ENCODE measurements at places on chromosomes 12 and 14.

GRCh38 chr14:77099425-77100167 is 1.5 kb downstream of the CIPC start:
- DNase-seq, result no peak

DNA sequence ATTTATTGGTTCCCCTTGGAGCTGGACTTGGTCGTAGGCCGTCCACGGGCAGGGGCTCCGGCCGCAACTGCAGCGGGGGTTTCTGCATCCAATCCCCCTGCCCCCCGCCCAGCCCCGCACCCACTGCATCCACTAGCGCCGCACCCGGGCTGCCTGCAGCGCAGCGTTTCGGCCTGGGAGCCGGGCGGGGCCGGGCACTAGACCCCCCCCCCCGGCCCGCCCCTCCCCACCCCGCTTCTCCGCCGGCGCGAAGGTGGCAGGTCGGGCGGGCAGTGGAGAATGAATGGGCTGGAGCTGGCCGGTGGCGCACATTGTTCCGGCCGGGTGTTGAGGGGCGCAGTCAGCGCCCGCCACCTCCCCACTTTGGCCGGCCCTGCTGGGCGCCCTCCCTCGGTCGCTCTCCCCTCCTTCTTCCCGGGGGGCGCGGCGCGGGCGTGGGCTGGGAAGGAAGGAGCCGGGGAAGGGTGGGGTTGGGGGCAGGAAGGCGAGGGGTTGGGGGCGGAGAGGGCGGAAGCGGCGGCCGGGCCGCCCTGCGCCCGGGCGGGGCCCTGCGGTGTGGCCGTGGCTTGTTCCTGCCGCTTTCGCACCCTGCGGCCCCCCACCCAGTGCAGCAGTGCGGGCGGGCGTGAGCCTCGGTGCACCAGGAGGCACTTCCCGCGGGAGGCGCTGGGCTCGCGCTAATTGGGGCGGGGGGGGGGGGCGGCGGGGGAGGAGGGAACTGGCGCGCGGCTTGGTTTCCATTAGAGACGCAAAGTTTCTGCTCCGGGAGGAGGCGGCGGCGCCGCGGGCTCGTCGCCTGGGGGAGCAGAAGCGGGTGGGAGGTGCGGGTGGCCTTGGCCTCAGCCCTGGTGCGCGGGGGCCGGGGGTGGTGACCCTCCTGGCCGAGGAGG is 841 bp downstream of the CALM1 start:
- DNase-seq, result no peak

DNA sequence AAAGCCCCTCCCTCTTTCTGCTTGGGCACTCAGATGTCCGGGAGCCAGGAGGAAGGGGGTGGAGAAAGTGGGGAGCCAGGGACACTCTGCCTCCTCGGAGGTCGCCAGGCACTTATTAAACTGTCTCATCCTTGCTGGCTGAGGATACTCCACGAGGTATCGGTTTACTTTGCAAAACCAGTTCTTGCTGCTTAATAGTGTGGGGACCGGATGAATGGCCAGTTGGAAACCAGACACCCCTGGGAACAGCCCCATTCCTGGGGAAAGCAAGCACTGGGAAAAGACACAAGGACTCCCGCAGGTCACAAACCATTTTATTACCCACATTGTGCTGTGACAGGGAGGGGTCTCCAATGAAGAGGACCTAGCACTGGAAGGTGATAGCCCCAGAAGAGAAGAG is 34.2 kb downstream of the CCDC88C start:
- no peak for DNase-seq

DNA sequence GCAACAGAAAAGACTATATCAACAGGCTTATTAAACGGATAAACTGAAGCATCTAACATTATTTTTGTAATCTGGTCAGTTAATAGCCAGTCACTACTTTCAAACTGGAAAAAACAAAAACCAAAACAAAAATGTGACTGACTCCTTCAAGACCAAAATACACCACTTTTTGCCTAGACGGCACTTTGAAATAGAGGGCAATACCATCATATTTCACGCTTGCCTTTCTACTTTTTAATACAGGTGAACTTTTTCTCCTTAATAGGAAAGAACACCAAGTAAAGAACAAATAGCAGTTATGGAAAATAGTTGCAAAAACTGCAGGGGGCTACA is 550 bp upstream of the NUP107 start:
- DNase-seq, result no peak

DNA sequence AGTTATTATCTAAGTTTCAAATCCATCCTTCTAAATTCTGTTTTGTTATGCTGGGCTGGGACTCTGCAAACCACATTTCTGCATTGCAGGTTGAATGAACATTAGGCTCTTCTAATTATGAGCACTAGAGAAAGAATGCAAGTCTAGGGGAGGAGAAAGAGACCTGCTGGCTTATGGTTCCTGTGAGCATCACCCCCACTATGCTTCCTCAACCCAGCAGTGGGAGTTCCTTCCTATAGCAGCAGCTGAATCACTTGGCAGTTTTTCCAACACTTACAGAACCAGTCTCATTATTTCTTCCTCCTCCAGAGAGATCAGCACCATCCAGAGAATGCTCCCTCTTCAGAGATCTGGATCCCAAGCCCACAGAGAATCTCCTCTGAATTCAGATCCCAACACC is 297.7 kb upstream of the CLEC14A start:
- peak; percentile 63 for DNase-seq

- no peak for DNase-seq
Measured at GRCh38 chr12:46168426-46168825, 100.4 kb downstream of the SLC38A1 start.

DNA sequence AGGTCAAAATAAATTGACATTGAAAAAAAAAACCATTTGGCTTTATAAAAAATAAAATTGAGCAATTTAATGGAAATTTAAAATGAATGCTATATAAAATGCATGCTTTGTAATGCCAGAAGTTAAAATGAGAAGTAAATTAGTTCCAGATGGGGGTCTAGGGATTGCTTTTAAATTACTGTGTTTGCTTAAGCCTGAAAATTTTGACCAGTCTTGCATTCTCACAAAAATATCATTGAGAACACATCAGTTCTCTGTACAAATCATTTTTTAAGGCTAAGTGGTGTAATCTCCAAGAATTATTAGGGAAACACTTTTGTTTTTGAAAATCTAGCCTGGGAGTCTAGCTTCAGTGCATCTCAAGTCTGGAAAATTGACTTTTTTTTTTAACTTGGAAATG is 90.7 kb downstream of the RERG start:
- DNase-seq, result no peak

DNA sequence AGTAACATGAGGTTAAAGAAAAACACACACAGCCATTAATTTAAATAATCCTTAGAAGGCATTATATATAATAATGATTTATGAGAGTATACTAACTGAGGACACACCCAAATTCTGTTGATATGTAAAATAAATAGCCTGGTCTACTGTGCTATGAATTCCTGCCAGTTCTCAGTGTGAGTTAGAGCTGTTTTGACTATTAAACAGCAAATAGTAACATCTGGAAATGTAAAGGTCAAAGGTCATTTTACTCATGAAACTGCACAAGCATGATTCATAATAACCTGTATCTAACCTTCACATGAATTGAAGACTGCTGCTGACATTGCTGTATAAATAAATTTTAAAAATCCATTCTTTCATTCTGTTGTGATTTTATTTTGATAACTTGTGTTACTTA is 966.7 kb downstream of the SLC6A15 start:
- DNase-seq, result peak; percentile 11

GRCh38 chr12:115209230-115209629 is 525.3 kb upstream of the TBX3 start:
- DNase-seq, result no peak

DNA sequence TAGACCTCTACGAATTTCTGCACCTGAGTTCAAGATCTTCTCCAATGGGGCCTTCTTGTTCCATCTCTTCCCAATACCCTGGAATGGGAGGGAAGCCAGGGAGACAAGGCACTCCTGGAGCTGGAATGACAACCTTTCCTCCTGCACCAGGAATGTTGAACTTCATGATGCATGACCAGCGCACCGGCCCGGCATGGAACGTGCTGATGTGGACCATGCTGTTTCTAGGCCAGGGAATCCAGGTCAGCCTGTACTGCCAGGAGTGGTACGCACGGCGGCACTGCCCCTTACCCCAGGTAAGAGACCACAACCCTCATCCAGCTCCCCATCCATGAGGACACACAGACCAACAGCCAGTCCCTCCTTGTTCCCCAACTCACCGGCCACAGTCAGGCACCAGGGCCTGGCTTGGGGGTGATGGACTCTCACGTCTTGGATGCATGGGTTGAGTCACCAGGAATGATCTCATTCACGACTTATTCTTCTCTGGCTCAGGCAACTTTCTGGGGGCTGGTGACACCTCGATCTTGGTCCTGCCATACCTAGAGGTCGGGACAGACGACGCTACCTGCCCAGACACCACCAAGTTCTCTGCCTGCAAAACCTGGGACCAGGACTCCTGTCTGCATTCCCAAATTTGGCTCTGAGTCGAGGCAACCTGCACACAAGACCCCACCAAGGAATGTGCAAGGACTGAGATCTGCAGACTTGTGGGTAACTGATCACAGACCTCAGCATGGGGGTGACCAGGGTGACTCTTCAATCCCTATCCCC is 20.5 kb downstream of the SOAT2 start:
- DNase-seq, result no peak

DNA sequence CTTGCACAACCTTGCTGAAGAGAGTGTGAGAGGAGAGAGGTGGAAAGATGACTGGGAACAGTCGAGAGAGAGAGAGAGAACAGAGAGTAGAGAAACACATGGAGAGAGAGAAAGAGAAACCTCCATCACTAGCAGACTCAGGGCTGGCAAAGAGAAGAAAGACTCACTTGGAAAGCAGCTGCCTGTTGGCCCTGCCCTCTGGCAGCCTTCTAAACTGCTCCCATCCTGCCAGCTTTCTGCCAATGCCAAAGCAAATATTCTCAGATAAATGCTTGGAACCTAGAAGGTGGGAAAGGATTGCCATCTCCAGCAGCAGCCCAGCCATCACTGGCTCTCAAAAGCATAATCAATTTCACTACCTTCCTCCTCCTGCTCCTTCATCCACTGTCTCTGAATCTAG is 107.9 kb upstream of the WSCD2 start:
- no peak for DNase-seq

GRCh38 chr12:120095736-120096135 is 20.8 kb downstream of the RAB35 start:
- DNase-seq, result no peak

GRCh38 chr12:69338120-69338859 is 9.9 kb upstream of the LYZ start:
- DNase-seq, result no peak

DNA sequence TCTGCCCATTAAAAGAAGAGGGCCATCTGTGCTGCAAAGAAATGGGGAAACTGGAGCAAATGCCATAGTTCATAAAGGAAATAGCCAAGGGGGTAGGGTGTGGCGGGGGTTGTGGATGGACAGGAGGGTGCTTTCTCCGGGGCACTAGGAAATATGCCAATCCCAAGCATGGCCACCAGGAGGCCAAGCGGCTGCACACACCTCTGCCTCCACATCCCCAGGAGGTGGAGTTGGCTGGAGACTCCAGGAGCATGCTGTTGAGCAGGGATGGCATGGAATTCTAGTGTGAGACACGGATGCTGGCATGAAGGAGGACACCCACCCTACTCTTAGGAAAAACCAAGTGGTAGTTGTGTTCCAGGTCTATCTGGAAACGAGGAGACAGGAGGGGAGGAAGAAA is 25.2 kb downstream of the NID2 start:
- no peak for DNase-seq

DNA sequence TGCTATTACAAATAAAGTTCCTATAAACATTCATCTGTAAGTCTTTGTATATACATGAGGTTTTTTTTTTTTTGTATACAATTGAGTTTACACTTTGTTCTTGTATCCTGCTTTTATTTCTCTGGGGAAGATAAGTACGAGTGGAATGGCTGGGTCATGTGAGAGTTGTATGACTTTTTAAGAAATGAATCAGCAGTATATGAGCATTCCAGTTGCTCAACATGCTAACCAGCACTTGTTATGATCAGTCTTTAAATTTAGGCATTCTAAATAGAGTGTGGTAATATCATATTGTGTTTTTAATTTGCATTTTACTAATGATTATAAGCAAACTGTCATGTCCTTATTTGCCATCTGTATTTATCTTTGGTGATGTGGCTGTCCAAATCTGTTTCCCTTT is 44.7 kb upstream of the AMIGO2 start:
- no peak for DNase-seq

- DNase-seq, result no peak
Measured at GRCh38 chr12:23415180-23415579, 534.3 kb downstream of the SOX5 start.

GRCh38 chr12:26113181-26113654 is 11.6 kb downstream of the BHLHE41 start:
- DNase-seq, result no peak

DNA sequence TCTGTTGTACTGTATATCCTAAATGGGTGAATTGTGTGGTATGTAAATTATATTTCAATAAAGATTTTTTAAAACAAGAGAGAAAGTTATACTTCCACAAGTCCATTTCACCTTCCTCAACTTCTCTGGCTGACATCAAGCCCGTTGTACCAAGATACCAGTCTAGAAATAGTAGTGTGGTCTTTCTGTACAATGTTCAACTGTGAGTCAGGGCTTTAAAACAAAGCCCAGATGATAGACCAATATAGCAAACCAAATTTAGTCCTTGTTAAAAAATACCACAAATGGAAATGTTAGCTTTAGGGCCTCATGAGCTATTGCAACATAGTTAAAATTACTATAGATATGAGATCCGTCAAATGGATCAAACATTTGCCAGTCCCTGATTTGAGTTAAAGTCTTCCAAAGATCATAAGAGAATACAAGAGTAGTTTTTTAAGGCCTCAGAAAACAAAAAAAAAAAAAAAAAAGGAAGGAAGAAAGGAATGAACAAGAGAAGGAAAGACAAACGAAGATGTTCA is 49.0 kb upstream of the EGLN3 start:
- no peak for DNase-seq

DNA sequence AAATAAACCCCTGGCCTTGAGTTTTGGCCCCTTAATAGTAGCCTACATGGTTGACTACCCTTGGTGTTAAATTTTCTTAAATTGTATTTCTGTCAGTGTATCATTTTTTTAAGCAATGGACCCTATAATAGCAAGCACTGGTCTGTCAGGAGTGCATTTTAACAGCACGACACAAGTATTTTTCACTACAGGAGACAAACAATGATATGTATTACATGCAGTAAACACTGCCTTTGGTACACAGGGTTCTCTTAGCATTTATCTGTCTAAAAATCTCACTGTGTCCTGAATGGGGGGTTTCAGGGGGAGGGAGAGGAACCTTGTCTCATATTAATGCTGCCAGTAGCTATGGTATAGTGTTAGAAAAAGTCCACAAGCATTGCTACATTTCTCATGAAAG is 18.4 kb downstream of the LMO3 start:
- DNase-seq, result no peak

Measured in GM04503 (cell line).